ENCODE measurements at places on chromosomes 13 and 19. TPM values are rescaled to one million over a fixed set of nuclear protein-coding genes. Genes with fewer than 3 reads are reported as not detected.

The LAIR1 gene
- total RNA-seq = not detected

DNA sequence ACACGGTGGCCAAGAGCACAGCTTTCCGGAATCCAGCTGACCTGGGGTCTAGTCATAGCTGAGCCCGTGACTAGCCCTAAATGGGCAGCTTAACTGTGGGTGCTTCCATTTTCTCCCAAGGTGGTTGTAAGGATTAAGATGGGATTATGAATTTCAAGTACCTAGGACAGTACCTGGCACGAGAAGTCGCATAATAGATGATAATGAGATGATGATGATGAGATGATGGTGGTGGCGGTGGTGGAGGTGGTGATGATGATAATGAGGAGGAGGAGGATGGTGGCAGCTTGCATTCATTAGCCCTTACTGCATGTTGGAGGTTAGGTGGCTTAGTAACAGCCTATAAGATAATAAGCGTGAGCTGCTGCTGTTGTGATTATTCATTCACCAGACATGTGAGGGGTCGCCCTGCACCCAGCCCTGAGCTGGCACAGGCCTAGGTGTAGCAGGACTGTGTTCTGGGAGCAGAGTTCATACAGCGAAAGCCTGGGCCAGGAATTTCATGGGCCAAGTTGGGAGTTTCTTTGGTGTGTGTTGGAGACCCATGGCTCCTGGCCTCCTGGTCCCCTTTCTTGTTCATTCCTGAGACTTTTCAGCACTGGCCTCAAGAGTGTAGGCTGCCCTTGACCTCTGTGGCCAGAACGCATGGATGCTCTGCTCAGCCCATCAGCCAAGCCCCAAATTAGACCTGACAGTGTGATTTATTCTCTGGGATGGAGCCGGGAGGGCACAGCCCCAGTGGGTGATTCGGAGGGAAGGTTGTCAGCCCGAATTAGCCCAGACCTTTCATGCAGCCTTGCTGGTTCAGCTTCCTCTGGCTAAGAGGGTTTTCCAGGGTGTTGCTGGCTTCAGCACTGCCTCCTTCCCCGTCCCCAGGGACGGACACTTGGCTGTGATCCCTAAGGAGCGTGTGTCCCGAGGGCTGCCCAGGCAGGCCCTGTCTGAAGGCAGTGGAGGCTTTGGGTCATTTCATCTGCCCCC is 128.8 kb downstream of the SIPA1L3 start:
- peak; percentile 47 for DNase-seq

DNA sequence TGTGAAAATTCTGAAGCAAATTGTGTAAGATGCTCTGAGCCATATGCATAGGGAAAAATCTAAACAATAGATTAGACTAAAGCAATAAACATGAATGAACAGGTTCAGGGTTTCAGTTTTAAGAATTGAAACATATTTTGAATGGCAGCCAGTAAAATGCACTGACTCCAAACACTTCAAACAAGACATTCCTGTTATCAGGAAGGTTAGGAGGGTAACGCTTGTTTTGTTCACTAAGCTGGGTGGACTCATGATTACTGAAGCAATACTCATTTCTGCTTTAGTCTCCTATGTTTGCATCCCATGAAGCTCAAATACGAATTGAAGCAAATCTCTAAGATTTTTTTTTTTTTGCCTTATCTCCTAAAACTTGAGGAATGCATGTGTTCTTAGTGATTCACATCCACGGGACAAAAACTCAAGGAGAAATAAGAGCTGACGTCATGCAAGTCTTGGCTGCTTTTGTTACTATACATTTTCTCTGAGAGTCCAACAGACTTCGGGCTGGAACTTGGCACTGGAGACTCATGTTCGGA is 29.1 kb upstream of the IGFL4 start:
- DNase-seq = peak; percentile 73

- no peak for DNase-seq
Observed at GRCh38 chr13:21059641-21060337, 1.6 kb downstream of the LATS2 start.
